ENCODE measurements at places on chromosomes 1 and 21.

- no peak for DNase-seq
Measured at GRCh38 chr1:9759939-9760338, 63.8 kb downstream of the CLSTN1 start.

GRCh38 chr1:80349218-80349617 is 1342.7 kb upstream of the ADGRL4 start:
- no peak for DNase-seq

GRCh38 chr1:3679098-3679555 is 26.8 kb downstream of the TP73 start:
- no peak for DNase-seq

DNA sequence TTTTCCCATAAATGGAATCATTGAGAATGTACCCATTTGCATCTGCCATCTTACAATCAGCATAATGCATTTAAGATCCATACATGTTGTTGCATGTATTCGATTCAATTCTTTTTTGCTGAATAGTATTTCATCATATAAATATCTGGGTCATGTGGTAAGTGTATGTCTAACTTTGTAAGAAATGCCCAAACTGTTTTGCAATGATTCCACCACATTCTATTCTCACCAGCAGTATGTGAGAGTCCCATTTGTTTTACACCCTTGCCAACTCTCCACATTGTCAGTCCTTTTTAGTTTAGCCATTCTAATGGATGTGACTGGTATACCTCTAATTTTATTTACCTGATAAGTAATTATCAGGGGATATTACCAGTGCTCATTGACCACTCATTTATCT is 115.8 kb upstream of the PBX1 start:
- DNase-seq: no peak

DNA sequence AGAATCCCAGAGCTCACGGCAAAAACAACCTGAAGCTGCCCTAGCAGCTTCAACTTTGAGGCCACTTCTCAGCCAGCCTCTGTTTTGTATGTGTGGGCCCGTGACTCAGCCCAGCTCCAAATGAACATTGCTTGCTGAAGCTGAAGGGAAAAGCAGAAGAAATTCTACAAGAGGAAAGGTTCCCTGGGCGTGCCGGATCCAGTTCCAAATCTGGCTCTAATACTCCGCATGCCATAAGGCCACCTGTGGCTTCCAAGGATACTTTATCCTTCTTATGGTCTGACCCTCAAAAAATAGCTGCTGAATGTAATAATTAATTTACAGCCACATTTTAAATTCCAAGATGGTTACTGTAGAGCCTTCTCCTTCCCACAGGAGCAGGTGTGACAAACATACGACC is 24.3 kb downstream of the TSPAN2 start:
- DNase-seq: no peak

Measured in NCI-H1436 (cell line).